Activated CD4-positive, alpha-beta memory T cell treated with anti-CD3 and anti-CD28 coated beads, Interleukin-2, amount 10 ng/mL, durations not matched to agents 7 days and 5 days (primary cell): ENCODE measurements at places on chromosomes 1 and 21. TPM values are rescaled to one million over a fixed set of nuclear protein-coding genes. Genes with fewer than 3 reads are reported as not detected.

GRCh38 chr1:187715483-187715882 lies 886.7 kb downstream of the PLA2G4A start:
- DNase-seq = no peak
- H3K36me3 ChIP-seq = no peaks in the 10 kb centered on the region
- H3K27me3 ChIP-seq = no peaks in the 10 kb centered on the region
- H3K27ac ChIP-seq = no peak overlapping the region
- H3K4me3 ChIP-seq = no peak overlapping the region

GRCh38 chr1:88538222-88538899 lies 145.7 kb upstream of the PKN2 start:
- no peaks in the 10 kb centered on the region for H3K4me1 ChIP-seq
- H3K27me3 ChIP-seq = peaks cover 6% of the 10 kb centered on the region
- no peak overlapping the region for H3K27ac ChIP-seq
- no peak overlapping the region for H3K4me3 ChIP-seq

DNA sequence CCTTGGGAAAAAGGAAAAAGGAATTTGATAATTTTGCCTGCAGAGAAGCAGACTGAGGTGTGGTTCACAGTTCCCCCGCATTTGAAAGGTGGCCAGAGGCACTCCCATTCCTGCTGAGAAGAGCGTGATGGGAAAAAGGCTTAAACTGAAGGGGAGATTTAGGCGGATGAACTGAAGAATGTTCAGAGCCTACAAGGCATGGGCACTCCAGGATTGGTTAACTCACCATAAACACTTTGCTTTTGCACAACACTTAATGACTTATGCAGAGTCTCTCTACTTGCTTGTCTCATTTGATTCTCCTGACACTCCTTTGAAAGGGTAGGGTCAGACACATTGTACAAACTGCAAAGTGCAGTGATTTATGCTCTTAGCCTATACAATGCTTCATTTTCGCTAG lies 119.6 kb upstream of the RUNX1 start:
- no peak overlapping the region for H3K27ac ChIP-seq
- H3K4me1 ChIP-seq = peaks cover 34% of the 10 kb centered on the region
- no peak overlapping the region for H3K4me3 ChIP-seq
- H3K36me3 ChIP-seq = peaks cover 13% of the 10 kb centered on the region

- no peaks in the 10 kb centered on the region for H3K36me3 ChIP-seq
- H3K27me3 ChIP-seq = peaks cover 68% of the 10 kb centered on the region
- no peak overlapping the region for H3K4me3 ChIP-seq
- DNase-seq = no peak
- H3K4me1 ChIP-seq = peaks cover 9% of the 10 kb centered on the region
- H3K27ac ChIP-seq = no peak overlapping the region
These were observed 3.1 kb downstream of the CLIC6 start for GRCh38 chr21:34671891-34672290.

L1TD1 gene
- not detected for total RNA-seq

CELF3 gene
- not detected for total RNA-seq

KLHDC9 gene
- 1.2 TPM for total RNA-seq

SLC9C2 gene
- not detected for total RNA-seq

SLC45A3 gene
- not detected for total RNA-seq

TMEM240 gene
- total RNA-seq = 0.28 TPM
